Stimulated activated CD8-positive, alpha-beta memory T cell treated with anti-CD3 and anti-CD28 coated beads, Interleukin-2, amount 100 ng/mL, for 1 hour (primary cell): ENCODE measurements at places on chromosomes 2 and 18.

DNA sequence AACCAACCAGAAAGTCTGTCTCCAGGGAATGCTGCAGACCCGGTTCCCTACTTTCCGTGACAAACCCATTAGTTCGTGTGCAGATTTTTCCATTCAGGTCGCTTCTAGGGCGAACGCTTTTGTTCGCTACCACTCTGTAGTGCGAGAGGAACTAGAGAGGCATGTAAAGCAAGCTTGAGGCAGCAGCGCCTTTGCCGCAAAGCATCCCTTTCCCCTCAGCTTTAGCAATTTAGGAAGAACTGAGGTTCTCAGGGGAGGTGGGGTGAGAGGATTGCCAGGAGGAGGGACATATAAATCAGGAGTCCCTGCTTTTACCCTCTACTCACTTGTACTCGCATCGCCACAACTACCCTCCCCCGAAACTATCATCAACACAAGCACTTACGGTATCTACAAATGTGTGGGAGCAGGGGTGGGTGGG is 748 bp upstream of the ZNF804A start:
- no peak for DNase-seq

GRCh38 chr18:36406805-36407204 is 109.3 kb downstream of the FHOD3 start:
- DNase-seq = no peak

- DNase-seq = no peak
These were observed 2.4 kb downstream of the APOB start for GRCh38 chr2:21041462-21041861.

DNA sequence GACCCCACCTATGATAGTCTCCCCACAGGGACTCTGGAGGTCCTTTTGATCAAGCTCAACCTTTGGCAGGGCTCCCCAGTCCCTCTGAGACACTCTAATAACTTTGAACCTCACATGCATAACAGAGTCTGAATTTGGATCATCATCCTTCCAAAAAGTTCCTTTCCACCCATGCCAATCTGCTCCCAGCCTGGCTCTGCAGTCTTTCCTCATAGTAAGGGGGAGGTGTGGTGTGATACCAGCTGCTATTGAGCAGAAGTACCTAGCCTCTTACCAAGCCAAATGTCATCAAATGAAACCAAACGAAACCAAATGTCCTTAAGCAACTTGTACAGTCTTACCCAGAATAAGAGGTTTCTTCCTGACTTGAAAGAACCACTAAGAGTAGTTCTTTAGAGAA is 36.5 kb downstream of the DTNA start:
- DNase-seq = no peak

- DNase-seq = no peak
These were observed 75.1 kb upstream of the PARD3B start for GRCh38 chr2:204470178-204470620.

DNA sequence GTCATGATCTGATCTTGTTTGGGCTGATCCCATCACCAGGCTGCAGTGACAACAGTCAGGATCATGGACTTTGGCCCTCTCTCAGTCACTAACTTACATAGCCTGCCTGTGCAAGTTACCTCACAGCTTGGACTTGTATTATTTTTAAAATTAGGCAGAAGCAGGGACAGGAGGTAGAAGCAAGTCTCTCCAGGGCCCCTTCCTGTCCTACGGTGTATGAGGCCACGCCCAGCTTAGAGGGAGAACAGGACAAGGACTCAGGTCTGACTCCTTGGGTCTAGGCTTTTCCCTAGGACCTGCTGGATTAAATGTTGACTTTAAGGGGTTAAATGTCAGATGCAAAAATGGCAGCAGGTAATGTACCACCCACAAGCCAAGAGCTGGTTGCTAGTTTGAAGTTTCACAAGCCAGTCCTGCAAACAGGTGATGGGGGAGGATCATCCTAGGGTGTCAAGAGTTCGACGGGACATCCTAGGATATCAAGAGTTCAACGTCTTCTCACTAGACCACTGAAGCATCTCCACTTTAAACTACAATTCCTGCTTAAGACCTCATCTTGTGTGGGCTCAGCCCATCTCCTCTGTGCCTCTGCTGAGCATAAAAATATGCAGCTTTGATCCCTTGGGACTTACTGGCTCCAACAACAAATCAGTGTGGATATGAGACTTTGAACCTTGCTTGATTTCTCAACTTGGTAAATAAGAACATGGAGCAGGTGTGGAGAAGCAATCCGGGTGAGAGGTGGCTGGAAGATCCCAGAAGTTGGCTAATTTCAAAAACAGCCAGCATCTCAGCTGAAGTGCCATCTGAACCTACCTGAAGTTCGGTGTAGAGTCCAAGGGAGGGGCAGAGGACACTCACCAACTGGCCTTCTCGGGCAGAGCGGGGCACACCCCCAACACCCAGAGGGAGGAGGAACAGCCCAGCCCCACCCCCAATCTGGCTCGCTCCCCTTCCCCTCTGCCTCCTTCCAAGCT is 39.5 kb downstream of the SFXN5 start:
- DNase-seq = no peak

DNA sequence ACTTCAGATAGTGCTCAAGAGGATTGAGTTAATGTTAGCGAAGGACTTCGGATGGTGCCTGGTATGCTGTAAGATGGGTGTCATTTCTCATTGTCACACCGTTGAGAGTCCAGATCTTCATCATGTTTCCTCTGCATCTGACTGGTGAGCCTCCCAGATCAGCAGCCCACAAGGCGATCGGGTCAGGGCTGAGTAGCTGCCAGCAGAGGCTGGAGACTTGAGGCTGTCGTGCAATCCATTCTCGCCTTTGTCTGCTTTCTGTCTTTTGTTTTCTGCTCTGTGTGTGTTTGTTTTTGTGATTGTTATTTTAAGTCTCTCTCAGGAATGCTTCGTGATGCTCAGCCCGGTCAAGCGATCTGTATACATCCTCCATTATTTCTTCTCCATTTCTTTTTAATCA is 95.8 kb downstream of the TGOLN2 start:
- DNase-seq = no peak
